ENCODE measurements at places on chromosomes 12 and 14.

- DNase-seq, result no peak
These were observed 14.1 kb upstream of the NT5DC3 start for GRCh38 chr12:103855036-103855712.

DNA sequence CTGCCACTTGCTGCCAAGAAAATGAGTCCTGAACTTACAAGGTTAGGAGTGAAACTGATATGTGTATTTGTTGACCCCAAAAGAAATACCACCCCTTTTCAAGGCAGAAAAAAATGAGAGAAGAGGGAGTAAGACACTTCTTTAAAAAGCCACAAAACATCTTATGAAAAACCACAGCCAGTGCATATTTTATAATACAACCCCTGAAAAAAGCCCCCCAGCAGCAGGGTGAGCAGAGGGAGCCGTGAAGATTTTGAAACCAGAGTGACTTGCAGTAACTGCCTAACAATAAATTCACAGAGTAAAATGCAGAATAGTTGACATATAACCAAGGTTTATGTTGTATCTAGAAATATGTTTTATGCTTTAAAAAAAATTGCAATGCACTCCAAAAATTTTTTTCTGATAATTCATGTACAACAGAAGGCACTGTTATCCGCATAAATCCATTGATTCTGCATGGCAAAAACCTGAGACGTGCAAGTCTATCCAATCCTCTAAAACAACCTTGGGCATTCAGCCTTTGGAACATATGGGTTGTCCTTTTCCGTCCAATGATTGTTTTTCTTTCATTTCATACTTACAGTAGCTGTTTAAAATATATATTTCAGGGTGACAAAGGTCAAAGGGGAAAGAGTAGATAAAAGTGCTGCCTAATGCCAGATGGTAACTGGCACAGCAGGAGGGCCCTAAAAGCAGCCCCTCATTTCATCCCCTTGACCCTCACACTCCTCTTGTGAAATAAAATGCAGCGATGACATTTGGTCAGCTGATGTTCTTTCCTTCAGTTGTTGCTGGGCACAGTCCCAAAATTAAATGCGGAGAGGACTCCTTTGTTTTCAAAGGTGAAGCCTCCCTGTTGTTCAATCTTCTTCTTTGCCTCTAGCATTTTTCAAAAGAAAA, 65.3 kb downstream of the IPO8 start:
- DNase-seq, result no peak

- no peak for DNase-seq
These were observed 33.2 kb downstream of the EFCAB11 start for GRCh38 chr14:89921346-89921745.

DNA sequence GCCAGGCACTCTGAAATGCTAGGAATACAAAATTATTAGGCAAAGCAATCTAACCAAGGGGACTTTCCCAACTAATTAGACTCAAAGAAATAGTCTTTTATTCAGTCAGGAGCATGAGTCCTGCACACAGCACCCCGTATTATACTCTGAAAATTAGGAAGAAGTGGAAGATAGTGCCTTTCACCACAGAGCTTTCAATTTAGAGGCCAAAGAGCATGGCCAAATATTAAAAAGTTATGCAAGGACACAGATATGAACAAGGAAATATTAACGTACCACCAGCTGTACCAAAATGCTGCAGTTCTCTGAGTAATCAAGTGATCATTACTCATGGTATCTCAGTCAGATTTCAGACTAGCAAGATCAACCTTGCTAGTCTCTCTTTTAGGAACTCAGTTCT, 22.6 kb upstream of the MDM2 start:
- DNase-seq, result peak; percentile 89

DNA sequence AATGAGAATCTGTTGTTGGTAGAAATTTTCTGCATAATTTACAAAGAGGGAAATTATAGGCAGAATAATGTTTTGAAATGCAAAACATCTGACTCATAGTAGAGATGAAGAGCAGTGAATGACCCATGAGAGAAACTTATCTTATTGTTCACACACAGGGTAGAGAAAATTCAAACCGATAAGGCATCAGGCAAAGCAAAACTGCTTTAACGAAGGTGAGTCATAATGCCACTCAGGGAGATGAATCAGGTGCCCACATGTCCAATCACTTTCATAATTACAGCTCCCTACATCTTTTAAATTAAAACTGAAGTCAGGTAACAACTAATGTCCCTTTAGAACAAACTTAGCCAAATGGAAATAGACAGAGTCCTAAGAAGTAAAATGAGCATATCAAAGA, 265.6 kb upstream of the GARIN6 start:
- no peak for DNase-seq

DNA sequence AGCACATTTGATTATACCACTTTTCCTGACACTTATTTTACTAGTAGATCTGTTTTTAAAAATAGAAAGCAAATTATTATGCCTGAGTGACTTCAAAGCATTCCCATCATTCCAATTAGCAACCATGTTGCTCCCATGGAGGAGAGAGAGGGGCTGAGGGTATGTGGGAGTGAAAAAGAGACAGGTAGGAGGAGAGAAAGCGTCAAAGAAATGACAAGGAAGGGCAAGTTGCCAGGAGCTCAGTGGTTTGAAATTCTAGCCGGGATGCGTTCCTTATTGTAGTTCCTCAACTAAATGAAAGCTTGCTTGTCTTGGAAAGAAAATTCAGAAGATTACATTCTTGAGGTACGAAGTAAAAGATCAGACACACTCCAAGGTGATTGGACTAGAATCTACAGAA, 92.4 kb upstream of the PKP2 start:
- no peak for DNase-seq

DNA sequence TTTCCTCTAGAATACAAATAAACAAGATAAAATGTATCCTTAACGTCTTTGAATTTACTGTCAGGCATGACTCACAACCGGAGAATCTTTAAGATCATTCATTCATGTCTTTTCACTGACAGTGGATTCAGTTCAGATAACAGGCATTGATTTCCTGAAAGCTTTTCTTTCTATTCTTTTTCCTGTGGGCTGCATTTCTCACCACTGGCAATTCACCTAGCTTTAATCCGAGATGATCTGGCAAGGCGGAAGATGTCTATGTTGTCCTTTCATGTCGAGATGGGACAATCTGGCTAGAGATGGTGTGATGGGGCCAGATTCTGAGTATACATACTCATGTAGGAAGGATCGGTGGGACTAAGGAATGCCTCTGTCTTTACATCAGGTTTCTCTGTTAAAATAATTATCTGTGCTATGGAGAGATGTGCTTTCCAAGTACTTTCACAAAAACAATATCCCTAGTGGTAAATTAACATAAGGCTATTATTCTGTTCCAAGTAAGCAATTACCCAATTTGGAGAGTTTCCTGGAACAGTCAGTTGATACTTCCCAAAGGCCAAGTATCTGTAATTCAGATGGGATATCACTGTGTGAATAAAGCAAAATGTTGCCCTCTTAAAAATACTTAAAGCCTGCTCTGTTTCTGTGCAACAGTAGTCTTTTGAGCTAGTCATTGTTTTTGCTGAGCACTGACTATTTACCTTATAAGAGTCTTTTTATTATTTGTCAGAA, 17.8 kb downstream of the ACSS3 start:
- no peak for DNase-seq

- no peak for DNase-seq
These were observed 214.6 kb downstream of the C12orf50 start for GRCh38 chr12:87814625-87815024.

DNA sequence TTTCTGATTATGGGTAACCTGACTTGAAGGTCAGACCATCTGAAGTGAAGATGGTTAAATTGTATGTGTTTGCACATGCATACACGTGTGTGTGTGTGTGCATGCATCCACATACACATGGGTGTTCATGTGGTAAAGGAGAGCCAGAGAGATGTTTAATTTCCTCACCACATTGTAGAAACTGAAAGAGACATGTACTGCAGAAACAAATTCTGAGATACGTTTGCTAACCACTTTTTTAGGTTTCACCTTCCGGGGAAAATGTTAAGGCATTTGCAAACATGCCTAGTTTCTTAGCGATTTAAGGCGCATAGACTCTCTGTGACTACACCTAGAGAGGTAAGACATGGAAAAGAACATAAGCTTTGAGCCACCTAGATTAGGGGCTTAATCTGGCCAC, 362.9 kb downstream of the RAD51B start:
- DNase-seq, result no peak

DNA sequence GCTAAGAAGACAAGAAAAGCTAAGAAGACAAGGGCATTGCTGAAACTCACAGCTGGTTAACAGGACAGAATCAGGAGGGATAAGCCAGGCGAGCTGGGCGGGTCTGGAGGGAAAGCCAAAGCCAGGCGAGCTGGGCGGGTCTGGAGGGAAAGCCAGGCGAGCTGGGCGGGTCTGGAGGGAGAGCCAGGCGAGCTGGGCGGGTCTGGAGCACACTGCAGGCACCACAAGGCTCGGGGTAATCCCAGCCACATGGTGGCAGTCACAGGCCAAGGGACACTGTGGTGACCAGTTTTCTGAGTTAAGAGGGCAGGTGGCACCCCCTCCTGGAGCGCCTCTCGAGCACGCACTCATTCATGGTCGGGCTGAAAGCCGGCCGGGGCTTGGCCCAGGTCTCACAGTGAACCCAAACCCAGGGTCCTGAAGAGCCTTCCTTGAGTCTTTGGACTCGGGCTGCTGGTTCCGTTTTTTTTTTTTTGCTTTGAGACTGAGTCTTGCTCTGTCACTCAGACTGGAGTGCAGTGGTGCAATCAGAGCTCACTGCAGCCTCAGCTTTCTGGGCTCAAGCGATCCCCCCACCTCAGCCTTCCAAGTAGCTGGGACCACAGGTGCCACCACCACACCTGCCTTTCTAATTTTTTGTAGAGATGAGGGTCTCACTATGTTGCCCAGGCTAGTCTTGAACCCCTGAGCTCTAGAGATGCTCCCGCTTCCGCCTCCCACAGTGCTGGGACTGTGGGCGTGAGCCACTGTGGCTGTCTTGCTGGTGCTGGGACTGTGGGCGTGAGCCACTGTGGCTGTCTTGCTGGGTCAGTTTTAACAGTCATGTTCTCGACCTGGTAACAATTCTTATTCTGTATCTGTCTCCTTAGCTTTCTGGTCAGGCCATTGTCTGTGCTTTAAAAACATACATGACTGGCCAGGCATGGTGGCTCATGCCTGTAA, 40.2 kb downstream of the HSP90AA1 start:
- DNase-seq, result peak; percentile 31

GRCh38 chr12:107480836-107481608, 204.6 kb upstream of the PWP1 start:
- DNase-seq, result no peak
